T-helper 2 cell treated with Interferon-gamma antibody and Interleukin-4, amounts not matched to agents 5 μg/mL and 100 μg/mL, for 36 hours (primary cell): ENCODE measurements at places on chromosomes 5 and 9.

DNA sequence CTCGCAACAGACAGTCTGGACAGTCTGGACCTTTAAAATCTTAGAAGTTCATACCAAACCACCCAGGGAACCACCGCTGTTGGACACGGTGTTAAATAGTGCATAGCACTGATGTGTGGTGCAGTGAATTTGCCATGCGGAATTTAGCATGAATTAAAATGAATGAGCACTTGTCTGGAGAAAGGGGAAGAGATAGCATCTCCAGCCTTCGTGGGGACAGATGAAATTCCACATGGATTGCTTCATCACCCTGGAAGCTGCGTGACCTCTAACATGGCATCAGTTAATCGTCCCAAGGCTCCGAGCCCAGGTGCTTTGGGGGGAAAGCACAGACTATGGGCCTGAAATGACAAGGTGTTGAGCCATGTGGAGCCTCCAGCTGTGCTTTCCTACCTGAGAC is 91.4 kb downstream of the ADAMTS16 start:
- no peaks in the 10 kb centered on the region for H3K4me1 ChIP-seq
- no peaks in the 10 kb centered on the region for H3K36me3 ChIP-seq
- no peak overlapping the region for H3K4me3 ChIP-seq

DNA sequence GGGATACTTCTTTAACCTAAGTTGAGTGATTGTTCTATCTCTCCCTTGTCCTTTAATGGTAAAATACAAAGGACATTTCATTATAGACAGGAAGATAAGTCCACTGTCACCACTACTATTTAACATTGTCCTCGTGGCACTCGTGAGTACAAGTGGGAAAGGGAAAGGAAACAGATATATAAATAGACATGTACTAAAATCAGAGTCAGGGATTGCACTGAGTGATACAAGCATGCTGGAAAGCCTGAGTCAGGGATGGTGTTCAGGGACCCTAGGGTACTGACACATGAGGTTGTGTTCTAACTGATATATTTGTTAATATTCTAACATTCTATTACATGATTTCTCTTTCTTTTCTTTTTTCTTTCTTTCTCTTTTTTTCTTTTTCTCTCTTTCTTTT is 74.8 kb upstream of the FAM170A start:
- no peak overlapping the region for H3K27ac ChIP-seq
- DNase-seq, result no peak
- H3K4me3 ChIP-seq, result no peak overlapping the region

GRCh38 chr5:136275601-136276000 is 82.6 kb upstream of the SMIM32 start:
- H3K27ac ChIP-seq, result no peak overlapping the region
- no peak for DNase-seq
- no peaks in the 10 kb centered on the region for H3K27me3 ChIP-seq
- H3K4me3 ChIP-seq, result no peak overlapping the region

DNA sequence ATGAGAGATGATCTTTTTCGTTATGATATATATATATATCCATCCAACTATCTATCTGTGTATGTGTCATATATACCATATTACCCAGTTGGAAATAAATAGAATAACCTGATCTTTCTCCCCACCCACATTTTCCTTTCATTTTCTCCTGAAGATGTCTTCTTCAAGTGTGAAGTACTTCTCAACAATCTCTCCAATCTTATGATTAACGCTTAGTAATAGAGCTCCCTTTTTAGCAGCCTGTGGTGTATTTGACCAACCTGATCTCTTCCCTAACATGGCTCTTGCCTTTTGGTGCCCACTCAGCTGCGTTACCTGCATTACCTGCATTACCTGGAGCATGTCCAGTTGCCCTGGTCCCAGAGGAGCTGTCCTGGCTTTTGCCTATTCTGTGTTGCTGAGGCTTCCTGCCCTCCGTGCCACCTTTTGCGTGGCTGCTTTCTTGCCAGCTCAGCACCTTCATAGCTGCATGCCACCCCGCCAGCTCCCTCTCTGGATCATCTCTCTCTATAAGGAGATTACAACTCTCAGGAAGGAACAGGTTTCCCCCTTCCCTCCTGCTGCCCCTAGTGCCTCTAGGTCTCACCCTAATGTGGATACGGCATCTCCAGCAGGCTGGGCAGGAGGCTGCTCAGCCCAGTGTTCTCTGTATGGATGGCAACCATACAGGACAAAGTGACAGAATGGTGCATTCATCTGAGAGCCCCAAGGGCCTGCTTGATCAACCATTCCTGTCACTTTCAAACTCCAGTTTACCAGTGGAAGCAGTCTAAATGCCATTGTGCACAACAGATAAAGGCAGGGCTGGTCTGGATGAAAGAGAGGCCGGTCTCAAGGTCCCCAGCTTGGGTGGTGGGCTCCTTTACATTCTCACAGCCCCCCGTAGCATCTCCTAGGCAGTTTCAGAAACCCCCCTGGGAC is 126.7 kb downstream of the GADD45G start:
- no peaks in the 10 kb centered on the region for H3K36me3 ChIP-seq
- DNase-seq, result no peak
- H3K27me3 ChIP-seq, result no peaks in the 10 kb centered on the region
- no peak overlapping the region for H3K4me3 ChIP-seq
- no peak overlapping the region for H3K27ac ChIP-seq
- peaks cover 4% of the 10 kb centered on the region for H3K4me1 ChIP-seq

- peaks cover 75% of the 10 kb centered on the region for H3K4me1 ChIP-seq
- H3K36me3 ChIP-seq, result peaks cover 7% of the 10 kb centered on the region
Observed at GRCh38 chr5:143004361-143005145, 234.4 kb downstream of the ARHGAP26 start.

DNA sequence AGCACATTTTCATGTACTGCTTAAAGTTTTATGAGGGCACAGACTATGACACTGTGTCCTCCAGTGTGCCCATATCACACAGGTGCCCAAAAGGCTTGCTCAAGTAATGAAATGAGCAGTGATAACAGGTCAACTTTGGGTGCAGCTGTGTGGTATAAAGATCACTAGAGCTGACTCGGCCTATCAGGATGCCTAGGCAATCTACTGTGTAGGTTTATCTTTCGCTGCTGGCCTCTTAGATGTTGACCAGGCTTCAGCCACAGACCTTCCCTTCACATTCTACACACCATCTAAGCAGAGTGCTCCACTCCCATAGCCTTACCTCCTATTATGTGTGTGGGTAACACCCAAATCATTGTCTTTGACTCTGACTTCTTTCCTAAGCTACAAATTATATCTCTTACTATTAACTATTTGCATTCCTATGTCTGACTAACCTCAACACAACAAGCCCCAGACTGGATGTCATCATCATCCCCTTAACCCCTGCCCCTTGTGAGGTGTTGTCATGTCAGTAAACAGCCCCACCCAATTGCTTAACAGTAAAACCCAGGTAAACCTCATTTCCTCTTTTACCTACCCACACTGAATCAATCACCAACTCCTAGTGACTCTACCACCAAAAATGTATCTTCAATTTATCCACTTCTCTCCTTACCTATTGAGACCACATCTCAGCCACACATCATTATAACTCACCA is 2.5 kb downstream of the SREK1IP1 start:
- no peak for DNase-seq
- peak overlapping the region; percentile 55 for H3K27ac ChIP-seq
- H3K36me3 ChIP-seq, result peaks cover 13% of the 10 kb centered on the region
- peak overlapping the region; percentile 21 for H3K4me3 ChIP-seq
- H3K27me3 ChIP-seq, result no peaks in the 10 kb centered on the region

DNA sequence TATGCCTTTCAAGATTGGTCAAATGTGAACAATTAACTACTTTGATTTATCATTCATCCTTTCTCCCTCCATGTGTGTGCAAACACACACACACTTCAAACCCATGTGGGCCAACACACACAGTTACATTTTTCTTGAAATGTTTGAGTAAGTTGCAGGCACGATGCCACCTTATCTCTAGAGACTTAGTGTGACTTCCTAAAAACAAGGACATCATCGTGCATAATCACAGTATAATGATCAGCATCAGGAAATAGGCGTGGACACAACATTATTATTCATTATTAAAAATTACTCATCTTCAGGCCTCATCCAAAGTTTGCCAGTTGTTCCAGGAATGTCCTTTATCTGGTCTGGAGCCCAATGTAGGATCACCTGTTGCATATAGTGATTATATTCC is 209.5 kb downstream of the GNA14 start:
- peaks cover 3% of the 10 kb centered on the region for H3K4me1 ChIP-seq
- no peaks in the 10 kb centered on the region for H3K36me3 ChIP-seq
- H3K4me3 ChIP-seq, result no peak overlapping the region
- DNase-seq, result no peak
- H3K27me3 ChIP-seq, result peaks cover 2% of the 10 kb centered on the region

GRCh38 chr9:35660966-35661415 is 2.9 kb downstream of the CCDC107 start:
- peak overlapping the region; percentile 61 for H3K4me3 ChIP-seq
- peaks cover 74% of the 10 kb centered on the region for H3K4me1 ChIP-seq
- no peak for DNase-seq
- H3K36me3 ChIP-seq, result peaks cover 36% of the 10 kb centered on the region
- peak overlapping the region; percentile 46 for H3K27ac ChIP-seq

GRCh38 chr9:135531096-135531495 is 9.9 kb downstream of the LCN1 start:
- H3K4me3 ChIP-seq, result no peak overlapping the region
- H3K27me3 ChIP-seq, result peaks cover 4% of the 10 kb centered on the region
- no peaks in the 10 kb centered on the region for H3K36me3 ChIP-seq
- H3K27ac ChIP-seq, result no peak overlapping the region
